ENCODE measurements at places on chromosomes 2 and 18.

DNA sequence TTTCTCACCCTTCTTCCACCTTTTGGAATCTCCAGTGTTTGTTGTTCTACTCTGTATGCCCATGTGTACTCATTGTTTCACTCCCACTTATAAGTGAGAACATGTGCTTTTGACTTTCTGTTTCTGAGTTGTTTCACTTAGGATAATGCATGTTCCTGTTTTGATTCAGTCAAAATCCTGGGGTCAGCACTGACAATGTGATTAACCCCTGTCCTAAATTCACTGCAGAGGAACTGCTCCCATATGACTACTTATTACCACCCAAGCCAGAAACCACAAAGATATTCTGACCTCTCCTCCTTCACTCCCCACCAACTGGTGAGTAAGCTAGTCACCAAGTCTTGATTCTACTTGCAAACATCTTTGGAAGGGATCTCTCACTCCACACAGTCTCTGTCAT is 251.4 kb upstream of the TCF4 start:
- H3K27ac ChIP-seq = no peak overlapping the region
- no peaks in the 10 kb centered on the region for H3K27me3 ChIP-seq
- DNase-seq = no peak

- H3K4me1 ChIP-seq = peaks cover 41% of the 10 kb centered on the region
- no peak overlapping the region for H3K27ac ChIP-seq
Observed at GRCh38 chr18:57767259-57768050, 35.7 kb downstream of the ATP8B1 start.

DNA sequence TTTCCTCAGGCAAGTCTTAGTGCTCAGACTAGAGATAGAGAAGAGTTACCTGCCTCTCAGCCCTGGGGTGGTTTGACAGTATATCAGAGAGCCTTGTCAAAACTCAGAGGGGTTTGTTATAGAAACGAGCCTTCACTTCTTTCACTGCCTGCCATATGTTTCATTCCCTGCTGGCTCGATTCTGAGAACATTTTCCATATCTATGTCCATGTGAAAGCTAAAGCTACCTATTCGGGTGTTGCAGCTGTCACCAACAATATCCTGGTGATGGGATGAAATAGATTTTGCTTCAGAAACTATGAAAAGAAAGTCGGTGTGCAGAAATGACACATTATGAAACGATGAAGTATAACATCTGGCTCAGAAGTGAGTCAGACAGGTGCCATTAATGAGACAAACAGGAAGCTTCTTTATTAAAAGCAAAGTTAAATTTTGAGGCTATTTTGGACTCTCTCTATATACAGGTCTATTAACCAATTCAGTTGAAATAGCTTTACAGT is 56.1 kb upstream of the TANK start:
- no peaks in the 10 kb centered on the region for H3K27me3 ChIP-seq
- no peak for DNase-seq
- H3K4me1 ChIP-seq = peaks cover 66% of the 10 kb centered on the region
- no peaks in the 10 kb centered on the region for H3K36me3 ChIP-seq
- no peak overlapping the region for H3K4me3 ChIP-seq
- H3K27ac ChIP-seq = peak overlapping the region; percentile 79

- peaks cover 46% of the 10 kb centered on the region for H3K27me3 ChIP-seq
- H3K4me1 ChIP-seq = no peaks in the 10 kb centered on the region
- no peak overlapping the region for H3K4me3 ChIP-seq
- no peak for DNase-seq
- no peaks in the 10 kb centered on the region for H3K36me3 ChIP-seq
Observed at GRCh38 chr18:57942493-57942892, 101.5 kb upstream of the NEDD4L start.

DNA sequence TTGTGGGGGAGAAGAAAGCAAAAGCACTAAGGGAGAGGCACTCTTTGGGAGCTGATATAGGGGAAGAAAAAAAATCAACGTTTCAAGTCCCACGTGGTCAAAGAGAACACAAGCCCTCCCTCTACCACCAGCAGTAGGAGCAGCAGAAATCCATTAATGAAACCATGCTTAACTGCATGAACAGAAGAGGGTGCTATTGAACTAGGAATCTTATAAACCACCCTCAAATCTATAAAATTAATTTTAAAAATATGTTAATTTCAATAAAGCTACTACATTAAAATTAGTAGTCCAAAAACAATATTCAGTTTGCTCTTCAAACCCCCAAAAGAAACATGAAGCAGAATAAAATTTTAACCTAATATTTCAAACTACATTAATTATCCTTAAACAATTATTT is 147.8 kb downstream of the TMEM18 start:
- H3K27me3 ChIP-seq = no peaks in the 10 kb centered on the region
- H3K4me1 ChIP-seq = peaks cover 3% of the 10 kb centered on the region
- DNase-seq = no peak

DNA sequence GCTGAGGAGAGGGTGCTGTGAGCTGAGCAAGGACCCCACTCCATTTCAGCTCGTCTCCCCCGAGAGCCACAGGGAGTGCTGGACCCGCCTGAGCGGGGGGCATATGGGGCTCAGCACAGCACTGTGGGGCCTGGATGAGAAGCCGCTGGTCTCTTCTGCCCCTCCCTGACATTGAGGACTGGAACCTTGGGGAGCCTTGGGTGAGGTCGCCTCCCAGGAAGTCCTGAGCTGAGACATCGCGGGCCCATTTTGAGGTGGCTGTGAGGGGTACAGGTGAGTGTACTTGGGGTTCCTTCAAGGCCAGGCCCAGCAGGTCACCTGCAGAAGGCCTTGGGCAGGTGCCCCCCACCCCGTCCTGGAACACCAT is 3.1 kb upstream of the AQP12A start:
- peaks cover 16% of the 10 kb centered on the region for H3K4me1 ChIP-seq
- DNase-seq = no peak
- H3K27ac ChIP-seq = no peak overlapping the region
- H3K27me3 ChIP-seq = peaks cover 3% of the 10 kb centered on the region
- H3K36me3 ChIP-seq = no peaks in the 10 kb centered on the region
